Mesenchymal stem cell (in vitro differentiated cells and primary cell): ENCODE measurements at places on chromosomes 12 and 14.
A peak's percentile ranks its signal among the peaks of the same experiment; 100 is the strongest.

GRCh38 chr12:66638666-66639065, 40.2 kb downstream of the GRIP1 start:
- no peaks in the 10 kb centered on the region for H3K36me3 ChIP-seq
- DNase-seq, result no peak
- no peak overlapping the region for H3K4me3 ChIP-seq
- H3K4me1 ChIP-seq, result peaks cover 2% of the 10 kb centered on the region
- H3K27me3 ChIP-seq, result no peaks in the 10 kb centered on the region
- no peak overlapping the region for H3K27ac ChIP-seq

GRCh38 chr14:73833530-73834260, 17.9 kb upstream of the PTGR2 start:
- peak overlapping the region; percentile 80 for H3K27ac ChIP-seq
- H3K4me3 ChIP-seq, result no peak overlapping the region
- DNase-seq, result peak; percentile 20
- peaks cover 28% of the 10 kb centered on the region for H3K4me1 ChIP-seq
- H3K36me3 ChIP-seq, result no peaks in the 10 kb centered on the region

GRCh38 chr12:57896115-57896433, 45.3 kb upstream of the ATP23 start:
- no peaks in the 10 kb centered on the region for H3K27me3 ChIP-seq
- H3K36me3 ChIP-seq, result no peaks in the 10 kb centered on the region
- peak; percentile 39 for DNase-seq
- H3K27ac ChIP-seq, result peak overlapping the region; percentile 59
- H3K4me1 ChIP-seq, result peaks cover 33% of the 10 kb centered on the region

GRCh38 chr12:72346363-72346944, 74.3 kb downstream of the TRHDE start:
- no peak overlapping the region for H3K27ac ChIP-seq
- H3K4me3 ChIP-seq, result no peak overlapping the region
- no peaks in the 10 kb centered on the region for H3K27me3 ChIP-seq
- peak; percentile 77 for DNase-seq
- H3K4me1 ChIP-seq, result no peaks in the 10 kb centered on the region
- no peaks in the 10 kb centered on the region for H3K36me3 ChIP-seq

- no peak for DNase-seq
- no peak overlapping the region for H3K4me3 ChIP-seq
- no peaks in the 10 kb centered on the region for H3K36me3 ChIP-seq
These were observed 163.6 kb downstream of the RIMBP2 start for GRCh38 chr12:130552483-130552996.

DNA sequence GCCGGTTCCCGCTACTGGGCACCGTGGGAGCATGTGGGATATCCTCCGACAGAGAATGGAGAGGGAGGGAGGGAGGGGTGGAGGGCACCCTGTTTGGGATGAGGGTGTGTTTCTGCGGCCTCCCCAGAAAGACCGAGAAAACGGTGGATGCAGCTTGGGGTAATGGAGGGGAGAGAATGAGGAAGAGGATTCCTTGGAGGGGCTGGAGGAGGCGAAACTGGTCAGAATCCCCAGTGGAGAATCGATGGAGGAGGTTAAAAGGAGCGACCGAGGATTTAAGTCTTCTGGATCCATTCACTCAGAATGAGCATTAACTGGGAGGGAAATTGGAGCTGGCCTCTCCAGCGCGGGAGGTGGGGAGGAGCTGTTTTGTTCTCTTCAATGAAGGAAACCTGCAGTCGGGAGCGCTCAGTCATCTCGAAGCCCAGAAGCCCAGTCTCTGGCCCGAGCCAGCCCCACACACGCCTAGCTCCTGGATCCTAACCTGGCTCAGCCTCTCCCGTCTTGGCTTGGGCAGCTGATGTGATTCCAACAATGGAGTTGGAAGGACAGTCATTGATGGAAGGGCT, 581 bp downstream of the ARG2 start:
- H3K4me3 ChIP-seq, result peak overlapping the region; percentile 85
- H3K27ac ChIP-seq, result no peak overlapping the region
- peaks cover 8% of the 10 kb centered on the region for H3K4me1 ChIP-seq
- DNase-seq, result peak; percentile 23

DNA sequence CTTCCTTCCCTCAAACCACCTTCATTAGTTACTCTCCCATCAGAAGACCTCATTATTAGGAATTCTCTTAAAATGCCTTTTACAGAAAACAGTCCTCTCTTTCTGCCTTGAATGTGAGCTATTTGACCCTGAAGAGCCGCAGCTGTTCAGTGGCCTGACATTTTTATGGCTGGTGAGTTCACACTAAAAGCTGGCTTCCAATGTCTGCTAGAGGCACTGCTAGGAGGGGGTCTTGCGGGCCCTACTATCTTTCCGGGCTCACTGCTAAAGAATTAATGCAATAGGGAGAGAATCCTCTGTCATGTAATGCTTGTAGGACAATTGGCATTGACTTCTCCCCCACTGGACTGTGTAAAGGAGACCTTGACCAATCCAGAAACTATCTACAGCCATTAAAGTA, 87.7 kb downstream of the GPR135 start:
- no peaks in the 10 kb centered on the region for H3K36me3 ChIP-seq
- H3K27me3 ChIP-seq, result no peaks in the 10 kb centered on the region
- no peak overlapping the region for H3K27ac ChIP-seq

- H3K4me3 ChIP-seq, result no peak overlapping the region
- DNase-seq, result peak; percentile 58
- peaks cover 12% of the 10 kb centered on the region for H3K4me1 ChIP-seq
- H3K36me3 ChIP-seq, result no peaks in the 10 kb centered on the region
- no peaks in the 10 kb centered on the region for H3K27me3 ChIP-seq
These were observed 20.1 kb downstream of the SUSD6 start for GRCh38 chr14:69631509-69631908.

DNA sequence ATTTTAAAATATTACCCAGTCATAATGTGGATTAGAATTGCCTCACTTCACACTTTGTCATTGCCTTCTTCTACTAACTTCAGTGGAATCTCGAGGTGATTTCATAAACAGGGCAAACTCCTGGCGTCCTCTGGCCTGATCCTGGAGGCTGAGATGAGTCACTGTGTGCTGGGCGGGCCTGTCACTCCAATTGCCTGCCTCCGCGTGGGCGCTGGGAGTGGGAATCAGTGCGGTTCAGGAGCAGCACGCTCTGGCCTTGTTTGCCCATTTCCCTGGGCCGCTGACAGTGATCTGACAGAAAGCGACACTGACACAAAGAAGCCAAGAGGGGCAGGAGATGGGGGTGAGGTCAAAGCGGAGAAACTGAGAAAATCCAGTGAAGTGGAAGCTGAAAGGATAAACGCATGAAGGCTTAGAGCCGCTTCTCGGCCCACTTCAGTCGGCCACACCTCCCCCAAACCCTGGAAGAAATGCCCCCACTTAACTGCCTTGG, 29.7 kb downstream of the LGR5 start:
- H3K4me1 ChIP-seq, result peaks cover 4% of the 10 kb centered on the region
- DNase-seq, result peak; percentile 75
- H3K4me3 ChIP-seq, result no peak overlapping the region
- H3K27me3 ChIP-seq, result no peaks in the 10 kb centered on the region
- H3K36me3 ChIP-seq, result no peaks in the 10 kb centered on the region

DNA sequence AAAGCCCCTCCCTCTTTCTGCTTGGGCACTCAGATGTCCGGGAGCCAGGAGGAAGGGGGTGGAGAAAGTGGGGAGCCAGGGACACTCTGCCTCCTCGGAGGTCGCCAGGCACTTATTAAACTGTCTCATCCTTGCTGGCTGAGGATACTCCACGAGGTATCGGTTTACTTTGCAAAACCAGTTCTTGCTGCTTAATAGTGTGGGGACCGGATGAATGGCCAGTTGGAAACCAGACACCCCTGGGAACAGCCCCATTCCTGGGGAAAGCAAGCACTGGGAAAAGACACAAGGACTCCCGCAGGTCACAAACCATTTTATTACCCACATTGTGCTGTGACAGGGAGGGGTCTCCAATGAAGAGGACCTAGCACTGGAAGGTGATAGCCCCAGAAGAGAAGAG, 34.2 kb downstream of the CCDC88C start:
- H3K4me1 ChIP-seq, result peaks cover 8% of the 10 kb centered on the region
- H3K27ac ChIP-seq, result no peak overlapping the region
- DNase-seq, result no peak
- no peaks in the 10 kb centered on the region for H3K36me3 ChIP-seq
- peaks cover 91% of the 10 kb centered on the region for H3K27me3 ChIP-seq

GRCh38 chr12:103841690-103842584, 903 bp upstream of the NT5DC3 start:
- H3K4me3 ChIP-seq, result peak overlapping the region; percentile 81
- H3K36me3 ChIP-seq, result no peaks in the 10 kb centered on the region
